ENCODE measurements at places on chromosomes 5 and 9.

DNA sequence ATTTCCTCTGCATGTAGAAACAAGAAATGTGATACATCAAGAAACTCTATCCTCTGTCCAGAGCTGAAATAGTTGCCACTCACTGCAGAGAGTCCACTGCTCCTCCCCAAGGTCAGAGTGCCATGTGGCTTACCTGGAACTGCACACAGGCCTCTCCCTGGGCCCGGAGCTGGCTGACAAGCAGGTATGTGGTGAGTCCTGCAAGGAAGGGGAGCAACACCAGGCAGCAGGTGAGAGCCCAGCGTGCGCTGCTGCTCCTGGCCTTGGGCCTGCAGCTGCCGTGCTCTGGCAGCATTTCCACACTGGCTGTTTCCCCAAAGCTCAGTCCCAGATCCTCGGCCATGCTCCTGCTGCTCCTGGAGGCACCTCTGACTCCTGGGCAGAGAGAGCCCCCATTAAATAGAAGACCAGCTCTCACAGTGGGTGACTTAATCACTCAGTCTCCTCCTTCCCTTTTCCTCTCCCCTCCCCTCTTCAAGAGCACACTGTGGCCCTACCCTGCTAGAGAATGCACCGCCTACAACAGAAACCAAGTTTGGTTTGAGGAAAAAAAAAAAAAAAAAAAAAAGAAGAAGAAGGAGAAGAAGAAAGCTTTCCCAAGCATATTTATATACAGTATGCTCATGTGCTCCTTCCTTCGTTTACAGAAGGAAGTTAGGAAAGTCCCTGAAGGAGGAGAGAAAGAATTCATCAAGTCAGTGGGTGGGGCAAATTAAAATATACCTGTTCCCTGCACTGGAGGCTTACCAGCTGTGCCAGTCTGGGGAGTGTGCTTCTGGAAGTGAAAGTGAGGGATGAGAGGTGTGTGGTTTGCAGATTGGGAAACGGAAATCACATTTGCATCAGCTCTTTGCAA is at the start of gene TNFSF15:
TSS of gene TNFSF15 (minus strand) at position 370 of the 856 bp plus-strand sequence. CDS start at position 343, 27 bp downstream.
- DNase-seq, result peak; percentile 41

GRCh38 chr9:89946741-89947140 is 341.9 kb downstream of the GADD45G start:
- no peak for DNase-seq

GRCh38 chr9:38318759-38319495 is 73.6 kb upstream of the ALDH1B1 start:
- no peak for DNase-seq

GRCh38 chr9:134076644-134077043 is 8.8 kb upstream of the BRD3 start:
- DNase-seq, result no peak

- peak; percentile 77 for DNase-seq
These were observed 14.4 kb upstream of the SCGB3A1 start for GRCh38 chr5:180605554-180606214.

DNA sequence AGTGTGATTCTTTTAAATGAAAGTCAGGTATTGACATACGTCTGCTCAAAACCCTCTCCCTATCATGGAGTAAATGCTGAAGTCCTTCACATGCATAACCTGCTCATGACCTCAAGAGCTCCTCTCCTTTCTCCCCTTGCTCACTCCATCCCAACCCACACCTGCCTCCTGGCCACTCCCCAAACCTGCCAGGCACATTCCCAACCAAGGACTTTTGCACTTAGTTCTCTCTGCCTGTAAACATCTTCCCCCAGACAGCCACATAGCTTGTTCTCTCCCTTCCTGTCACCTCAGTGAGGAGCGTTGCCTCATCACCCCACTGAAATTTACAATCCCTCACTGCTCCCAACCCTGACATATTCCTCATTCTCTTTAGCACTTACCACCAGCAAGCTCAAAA is 8.7 kb downstream of the SETD9 start:
- no peak for DNase-seq

All from activated T-cell treated with anti-CD3 and anti-CD28 coated beads, Interleukin-2, amount 50 U/mL, for 24 hours (primary cell).